ENCODE measurements at places on chromosomes 2 and 18. TPM values are rescaled to one million over a fixed set of nuclear protein-coding genes. Genes with fewer than 3 reads are reported as not detected.
A peak's percentile ranks its signal among the peaks of the same experiment; 100 is the strongest.

DNA sequence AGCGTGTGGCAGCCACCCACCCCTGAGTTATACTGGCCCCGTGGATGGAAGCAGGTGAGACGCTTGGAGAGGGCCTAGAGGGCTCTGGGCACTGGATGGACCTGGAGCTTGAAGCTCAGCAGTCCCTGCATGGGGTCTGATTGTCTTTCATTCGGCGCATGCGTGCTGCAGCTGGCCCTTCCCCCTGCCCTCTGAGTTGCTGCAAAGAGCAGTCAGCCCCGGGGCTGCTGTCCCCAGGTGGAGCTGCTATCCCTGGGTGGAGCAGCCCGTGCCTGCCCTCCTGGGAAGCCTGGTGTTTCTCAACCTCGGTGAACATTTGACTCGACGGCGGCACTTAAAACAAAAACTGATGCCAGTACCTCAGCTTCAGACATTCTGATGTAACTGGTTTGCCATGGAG lies 29.6 kb downstream of the IGFBP5 start:
- DNase-seq = no peak

DNA sequence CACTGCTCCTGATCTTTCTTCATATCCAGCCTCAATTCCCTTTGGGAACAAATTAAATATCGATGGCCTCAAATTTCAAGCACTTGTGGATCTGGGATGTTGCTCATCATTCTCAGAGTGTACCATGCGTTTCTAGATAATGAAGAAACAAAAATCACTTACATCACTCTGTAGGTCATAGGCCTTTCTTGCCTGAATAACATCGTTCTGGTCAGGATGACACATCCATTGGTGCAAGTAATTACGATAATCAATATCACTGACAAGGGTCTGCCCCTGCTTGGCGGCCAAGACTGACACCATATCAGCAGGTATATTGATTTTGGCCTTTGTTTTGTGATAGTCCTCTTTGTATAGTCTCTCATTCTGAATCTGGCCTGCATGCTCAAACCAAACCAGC lies 157.3 kb downstream of the RIF1 start:
- no peak for DNase-seq

CHST10 gene
- total RNA-seq = 16.4 TPM

DNA sequence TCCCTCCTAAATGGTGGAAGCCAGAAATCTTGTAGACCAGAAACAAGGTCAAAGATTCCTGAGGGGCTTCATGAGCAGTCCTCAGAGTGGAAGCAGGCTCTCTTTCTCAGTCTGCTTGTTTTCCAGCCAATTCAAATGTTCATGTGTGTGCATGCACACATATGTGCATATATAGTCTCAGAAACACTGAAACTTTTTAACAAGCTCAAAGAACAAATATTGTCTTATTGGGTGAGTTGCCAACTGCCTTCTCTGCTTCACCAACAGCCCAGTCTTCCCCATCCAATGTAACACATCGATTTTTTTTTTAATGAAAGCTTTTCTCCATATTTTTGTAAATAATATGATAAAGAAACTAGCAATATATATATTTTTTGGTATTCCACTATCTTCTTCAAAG lies 3.7 kb downstream of the CACNB4 start:
- DNase-seq = no peak

PRKCE gene
- total RNA-seq = 30.2 TPM

UPP2 gene
- total RNA-seq = not detected

DNA sequence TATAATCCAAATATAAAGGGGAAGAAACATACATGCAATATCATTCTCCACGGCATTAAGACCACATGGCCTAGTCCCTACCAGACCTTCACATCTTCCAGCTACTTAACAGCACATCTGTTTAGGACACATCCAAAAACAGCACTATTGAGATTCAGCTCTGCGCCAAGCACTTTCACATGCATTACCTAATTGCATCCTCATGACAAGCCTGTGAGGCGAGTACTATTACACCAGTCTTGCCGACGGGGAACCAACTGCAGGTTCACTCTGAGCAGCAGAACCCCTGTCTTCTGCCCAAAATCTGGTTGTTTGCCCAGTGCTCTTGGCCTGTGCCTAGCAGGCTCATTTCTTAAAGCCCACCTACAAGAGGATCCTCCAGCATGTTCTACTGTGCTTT lies 66.7 kb downstream of the AAK1 start:
- DNase-seq = no peak

DNA sequence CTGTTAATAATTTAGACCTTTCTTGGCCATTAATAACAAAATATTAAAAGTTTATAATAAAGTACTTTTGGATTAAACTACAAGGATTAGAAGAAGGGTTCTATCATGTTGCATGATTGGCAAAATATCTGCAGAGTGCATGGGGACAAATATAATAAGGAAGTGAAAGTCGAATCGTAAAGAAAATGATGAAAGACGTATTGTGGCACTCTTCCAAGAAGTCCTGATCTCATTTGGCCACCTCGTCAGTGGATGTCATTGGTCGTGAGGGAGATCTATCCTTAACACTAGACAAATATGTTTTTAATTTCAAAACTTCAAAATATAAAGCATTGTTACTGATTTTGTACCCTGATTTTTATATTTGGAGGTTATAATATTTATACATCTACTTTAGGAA lies 197.7 kb upstream of the STON1 start:
- DNase-seq = peak; percentile 26

DNA sequence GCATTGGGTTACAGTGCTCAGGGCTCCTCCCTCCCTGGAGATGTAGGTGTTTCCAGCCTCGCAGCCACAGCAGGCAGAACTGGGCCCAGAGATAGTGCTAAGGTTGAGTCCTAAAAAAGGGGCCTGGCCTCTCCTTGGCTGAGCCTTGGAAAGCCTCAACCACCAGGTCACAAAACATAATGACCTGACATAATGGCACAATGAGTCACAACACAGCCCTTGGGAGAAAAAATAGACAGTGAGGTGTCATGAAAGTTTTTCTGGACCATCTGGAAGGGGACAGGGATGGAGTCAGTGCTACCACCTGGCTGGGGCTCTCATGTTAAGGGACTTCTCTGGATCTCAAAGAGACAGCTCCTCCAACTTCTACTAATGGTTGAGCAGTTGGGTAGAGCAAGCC lies 92.4 kb upstream of the LCLAT1 start:
- DNase-seq = no peak

FAM110C gene
- not detected for total RNA-seq

- DNase-seq = no peak
These were observed 51.3 kb downstream of the NCOA1 start for GRCh38 chr2:24542269-24542872.

G6PC2 gene
- not detected for total RNA-seq

DNA sequence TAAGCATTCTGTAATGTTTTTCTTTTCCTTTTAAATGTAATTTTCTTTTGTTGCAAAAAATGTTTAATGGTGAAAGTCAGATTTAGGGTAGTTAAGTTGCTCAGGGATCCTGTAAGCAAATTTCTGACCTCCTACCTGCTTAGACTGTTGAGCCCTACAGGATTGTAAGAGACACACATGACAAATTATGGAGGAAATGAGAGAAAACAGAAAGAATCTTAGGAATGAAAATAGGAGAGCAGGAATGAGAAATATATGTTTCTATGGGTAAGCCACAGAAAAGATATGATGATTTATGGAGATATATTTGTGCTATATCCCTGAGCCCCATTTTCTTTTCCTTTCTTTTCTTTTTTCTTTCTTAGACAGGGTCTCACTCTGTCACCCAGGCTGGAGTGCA lies 28.3 kb downstream of the CYBRD1 start:
- DNase-seq = no peak

DNA sequence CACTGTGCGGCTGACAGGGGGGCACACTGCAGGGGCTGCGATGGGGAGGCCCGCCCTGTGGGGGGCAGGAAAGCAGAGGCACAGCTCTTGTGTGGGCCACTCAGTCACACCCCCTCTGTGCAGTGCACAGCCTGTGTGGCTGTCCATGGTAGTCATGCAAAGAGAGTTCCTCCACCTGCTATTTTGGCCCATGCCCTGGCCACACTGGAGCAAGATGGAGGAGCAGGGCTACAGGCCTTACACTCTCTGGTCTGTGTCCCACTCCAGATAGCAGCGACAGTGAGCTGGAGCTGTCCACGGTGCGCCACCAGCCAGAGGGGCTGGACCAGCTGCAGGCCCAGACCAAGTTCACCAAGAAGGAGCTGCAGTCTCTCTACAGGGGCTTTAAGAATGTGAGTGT lies 28.5 kb upstream of the FAHD2A start:
- no peak for DNase-seq

ASTL gene
- not detected for total RNA-seq

DNA sequence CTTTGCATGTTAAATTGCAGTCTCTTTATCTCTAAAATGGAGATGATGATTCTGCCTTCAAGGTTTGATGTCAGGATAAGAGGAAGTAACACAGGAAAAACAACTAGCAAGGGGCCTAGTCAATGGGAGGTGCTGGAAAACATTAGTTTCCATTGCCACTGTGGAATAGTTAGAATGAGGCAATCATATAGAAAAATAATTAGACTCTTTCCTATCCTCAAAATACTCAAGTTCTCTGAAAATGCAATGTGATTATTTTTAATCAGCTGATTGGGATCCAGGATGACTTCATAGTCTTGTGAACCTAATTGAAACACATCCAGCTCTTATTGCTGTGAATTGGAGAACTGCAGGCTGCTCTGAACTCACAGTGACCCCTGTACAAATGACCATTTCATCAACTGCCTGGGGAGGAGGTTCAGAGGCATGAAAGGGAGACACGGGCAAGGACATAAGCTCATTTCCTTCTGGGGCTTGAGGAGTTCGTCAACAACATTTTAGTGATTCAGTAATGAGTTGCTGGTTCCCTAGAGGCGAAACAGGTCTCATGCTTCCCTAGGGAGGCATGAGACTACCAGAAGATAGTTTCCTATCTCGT lies 422.5 kb downstream of the LPIN1 start:
- DNase-seq = peak; percentile 94

- DNase-seq = peak; percentile 60
These were observed 162.7 kb downstream of the ARL4C start for GRCh38 chr2:234334151-234334550.

- peak; percentile 95 for DNase-seq
These were observed 28.3 kb upstream of the ITGB6 start for GRCh38 chr2:160228141-160228917.

MARCHF4 gene
- 0.48 TPM for total RNA-seq

- peak; percentile 59 for DNase-seq
These were observed 3.7 kb downstream of the PCGF1 start for GRCh38 chr2:74503506-74504475.

DNA sequence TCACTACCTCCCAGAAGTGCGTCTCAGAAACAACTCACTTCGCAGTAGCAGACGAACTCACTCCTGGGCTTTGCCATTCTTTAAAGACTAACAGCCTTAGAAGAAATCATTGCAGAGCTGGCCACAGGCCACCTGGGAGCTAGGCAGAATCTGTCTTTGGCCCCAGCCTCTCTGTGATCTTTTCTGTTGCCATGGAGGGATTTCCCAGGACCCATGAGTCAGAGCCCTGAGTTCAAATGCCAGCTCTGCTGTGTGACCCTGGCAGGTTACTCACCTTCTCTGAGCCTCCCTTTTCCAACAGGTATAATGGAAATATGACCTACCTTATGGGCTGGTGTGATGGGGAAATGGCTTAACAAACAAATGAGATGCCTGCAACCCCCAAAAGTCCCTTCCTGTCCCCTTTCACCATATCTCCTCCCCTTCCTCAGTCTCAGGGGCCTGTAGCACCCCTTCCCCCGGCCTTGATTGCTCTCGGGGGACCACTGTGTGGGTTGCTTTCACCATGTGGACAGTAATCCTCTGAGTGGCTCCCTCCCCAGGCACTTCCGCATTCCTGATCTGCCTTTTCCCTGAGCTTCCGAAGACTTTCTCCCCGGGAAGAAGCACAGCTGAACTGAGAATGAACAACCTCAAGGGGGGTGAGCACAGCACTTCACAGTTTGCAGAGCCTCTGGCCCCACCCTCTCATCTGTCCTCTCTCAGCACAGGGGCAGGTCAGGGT lies 34.0 kb upstream of the SLC66A3 start:
- DNase-seq = peak; percentile 45

- no peak for DNase-seq
These were observed 389.2 kb downstream of the FBXO15 start for GRCh38 chr18:73758446-73758845.

GRCh38 chr18:63962137-63962536 lies 7.7 kb upstream of the SERPINB8 start:
- no peak for DNase-seq

DNA sequence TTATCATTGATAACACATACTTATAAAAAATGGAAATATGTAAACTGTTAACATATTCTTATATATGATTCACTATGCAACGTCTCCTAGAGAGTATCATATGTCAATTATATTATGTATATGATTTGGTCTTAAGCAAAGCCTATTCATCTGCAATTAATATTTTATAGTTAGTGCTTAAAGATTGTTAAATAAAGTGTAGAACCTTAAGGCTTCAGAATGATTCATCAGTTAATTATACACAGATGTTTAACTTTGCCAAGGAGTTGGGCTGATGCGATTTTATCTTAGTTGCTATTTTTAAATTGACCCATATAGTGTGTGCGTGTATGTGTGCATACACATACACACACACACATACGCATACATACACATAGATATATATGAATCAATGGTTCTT lies 323.1 kb downstream of the RBM43 start:
- DNase-seq = peak; percentile 46

GRCh38 chr2:144329472-144329871 lies 190.4 kb downstream of the ZEB2 start:
- DNase-seq = no peak

GRCh38 chr2:85221067-85221691 lies 88.0 kb downstream of the TCF7L1 start:
- peak; percentile 24 for DNase-seq
